GM20000 (cell line): ENCODE measurements at places on chromosomes 4 and X.

- DNase-seq: no peak
Observed at GRCh38 chrX:19750783-19751467, 136.5 kb downstream of the SH3KBP1 start.

DNA sequence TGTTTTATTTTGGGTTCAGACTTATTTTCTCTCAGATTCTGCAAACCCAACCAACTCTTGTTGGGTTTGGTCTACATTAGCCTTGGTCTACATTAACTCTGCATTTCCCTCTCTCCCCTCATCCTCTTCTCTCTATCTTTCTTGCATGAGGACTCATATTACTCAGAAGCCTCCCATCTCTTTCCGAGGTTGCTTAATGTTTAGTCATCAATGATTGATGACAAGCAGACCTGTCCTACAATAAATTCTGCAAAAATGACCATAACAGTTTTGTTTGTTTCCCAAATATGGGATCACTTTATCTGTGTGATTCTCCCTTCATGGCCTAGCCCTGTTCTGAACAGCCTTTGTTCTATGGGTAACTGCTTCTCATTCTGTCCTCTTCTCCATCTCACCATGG lies 75.2 kb downstream of the GABRB1 start:
- DNase-seq: no peak

DNA sequence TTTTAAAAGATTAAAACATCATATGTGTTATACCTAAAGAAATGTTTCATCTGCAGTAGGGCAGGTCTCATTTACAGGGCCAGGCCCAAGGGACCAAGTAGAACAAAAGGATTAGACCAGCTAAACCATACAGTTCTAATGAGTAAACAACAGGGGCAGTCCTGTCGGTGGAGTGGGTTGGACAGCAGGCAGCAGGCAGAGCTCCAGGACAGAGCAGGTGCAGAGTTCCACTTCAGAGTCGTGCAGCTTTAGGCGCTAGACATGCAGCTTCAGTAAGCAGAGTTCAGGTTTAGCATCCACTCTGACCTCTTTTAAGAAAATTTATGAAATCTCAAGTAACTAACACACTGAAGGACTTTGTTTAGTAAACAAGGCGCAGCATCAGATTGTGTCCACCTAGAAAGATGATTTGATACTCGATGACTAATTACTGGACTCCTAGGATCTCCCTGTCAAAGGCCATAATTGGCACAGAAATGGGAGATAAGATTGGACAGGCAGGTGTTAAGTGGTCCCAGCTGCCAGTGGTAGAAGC lies 487.7 kb upstream of the INTU start:
- DNase-seq: no peak

GRCh38 chr4:145934434-145935047 lies 4.1 kb downstream of the ZNF827 start:
- DNase-seq: no peak

- DNase-seq: no peak
Observed at GRCh38 chrX:69278031-69278687, 112.9 kb upstream of the PJA1 start.

- DNase-seq: no peak
Observed at GRCh38 chr4:104591510-104591911, 96.8 kb upstream of the CXXC4 start.

DNA sequence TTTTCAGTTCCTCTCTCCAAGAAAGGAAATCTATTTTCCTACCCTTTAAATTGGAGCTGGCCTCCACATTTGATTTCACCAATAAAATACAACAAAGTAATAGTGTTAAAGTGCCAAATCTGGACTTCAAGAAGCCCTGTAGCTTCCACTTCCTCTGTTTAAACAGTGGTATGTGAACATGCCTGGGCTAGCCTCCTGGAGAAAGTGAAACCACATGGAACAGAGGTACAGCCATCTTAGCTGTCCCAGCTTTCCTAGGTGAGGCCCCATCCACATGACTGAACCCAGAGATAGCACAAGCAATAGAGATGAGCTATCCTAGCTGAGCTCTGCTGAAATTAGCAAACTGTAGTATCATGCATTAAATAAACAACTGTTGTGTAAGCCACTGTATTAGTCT lies 131.8 kb upstream of the VCX start:
- no peak for DNase-seq

- no peak for DNase-seq
Observed at GRCh38 chr4:165874791-165875371, 1.8 kb downstream of the TLL1 start.

GRCh38 chr4:18945464-18945863 lies 923.9 kb upstream of the LCORL start:
- no peak for DNase-seq

- DNase-seq: no peak
Observed at GRCh38 chr4:114870987-114871386, 242.4 kb downstream of the NDST4 start.

GRCh38 chr4:634599-634985 lies 9.2 kb downstream of the PDE6B start:
- no peak for DNase-seq

GRCh38 chr4:186644311-186644638 lies 79.4 kb downstream of the FAT1 start:
- no peak for DNase-seq

GRCh38 chrX:40263014-40263560 lies 165.3 kb upstream of the BCOR start:
- no peak for DNase-seq

- no peak for DNase-seq
Observed at GRCh38 chr4:3868211-3869173, 102.3 kb downstream of the ADRA2C start.

DNA sequence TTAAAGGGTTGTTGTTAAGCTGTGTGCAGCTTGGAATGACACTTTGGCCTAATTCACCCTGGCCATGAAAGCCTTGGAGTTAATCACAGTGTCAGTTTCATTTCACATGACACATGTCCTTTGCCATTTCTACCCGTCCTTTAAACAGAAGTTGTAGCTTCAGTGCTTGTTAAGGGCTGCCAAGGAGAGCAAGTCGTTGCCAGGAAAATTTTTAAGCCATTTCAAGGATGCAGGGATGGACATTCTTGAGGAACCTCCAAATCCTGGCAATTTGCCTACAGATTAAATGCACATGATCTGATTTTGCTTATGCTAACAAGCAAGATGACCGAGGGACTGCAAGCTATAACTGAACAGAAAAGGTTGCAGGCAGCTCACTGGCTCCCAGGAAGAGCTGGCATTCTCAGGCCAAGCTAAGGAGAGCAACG lies 40.5 kb downstream of the SETD7 start:
- no peak for DNase-seq

DNA sequence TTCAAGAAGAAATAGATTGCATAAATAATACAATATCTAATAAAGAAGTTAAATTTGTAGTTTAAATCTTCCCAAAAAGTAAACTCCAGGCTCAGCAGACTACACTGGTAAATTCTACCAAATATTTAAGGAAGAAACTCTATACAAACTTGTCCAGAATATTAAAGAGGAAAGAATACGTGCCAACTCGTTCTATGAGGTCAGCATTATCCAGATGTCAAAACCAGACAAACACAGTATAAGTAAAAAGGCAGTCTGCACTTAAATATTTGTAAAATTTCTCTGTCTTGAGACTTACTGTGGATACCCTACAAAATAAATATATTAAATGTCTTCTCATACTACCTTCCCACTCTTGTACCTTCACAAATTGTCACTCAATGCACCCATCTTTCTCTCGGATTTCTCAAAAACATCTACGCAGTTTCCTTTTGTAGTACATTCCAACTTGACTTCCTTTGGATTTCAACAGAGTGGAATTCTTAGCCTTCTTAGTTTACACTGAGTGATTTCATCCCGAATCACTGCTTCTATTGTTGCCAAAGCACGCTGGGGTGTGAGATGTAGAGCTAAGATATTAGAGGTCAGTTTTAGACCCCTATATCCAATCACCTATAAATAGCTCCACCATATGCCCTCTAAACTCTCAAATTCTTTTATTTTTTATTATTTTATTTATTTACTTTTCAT lies 71.6 kb upstream of the MAB21L2 start:
- no peak for DNase-seq

DNA sequence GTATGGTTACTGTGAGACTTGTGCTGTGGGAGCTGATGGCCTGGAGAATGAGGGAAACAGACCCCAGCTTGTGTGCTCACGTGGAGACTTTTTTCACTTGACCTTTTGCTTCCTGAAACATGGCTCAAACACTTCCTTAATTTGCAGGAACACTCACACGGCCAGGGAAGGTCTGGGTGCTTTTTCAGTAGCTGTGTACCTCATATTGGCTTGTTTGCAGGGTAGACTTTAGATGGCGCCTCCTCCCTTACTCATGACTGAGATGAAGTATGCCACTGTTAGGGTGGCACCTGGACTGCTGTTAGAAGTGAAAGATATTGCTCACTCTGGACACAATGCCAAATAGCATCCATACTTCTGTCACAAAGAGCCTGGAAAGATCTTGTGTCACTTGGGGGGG lies 75.7 kb upstream of the WDR1 start:
- DNase-seq: no peak

GRCh38 chrX:149097786-149098185 lies 407.3 kb downstream of the IDS start:
- DNase-seq: no peak

- DNase-seq: no peak
Observed at GRCh38 chr4:141002323-141002805, 130.9 kb downstream of the RNF150 start.

DNA sequence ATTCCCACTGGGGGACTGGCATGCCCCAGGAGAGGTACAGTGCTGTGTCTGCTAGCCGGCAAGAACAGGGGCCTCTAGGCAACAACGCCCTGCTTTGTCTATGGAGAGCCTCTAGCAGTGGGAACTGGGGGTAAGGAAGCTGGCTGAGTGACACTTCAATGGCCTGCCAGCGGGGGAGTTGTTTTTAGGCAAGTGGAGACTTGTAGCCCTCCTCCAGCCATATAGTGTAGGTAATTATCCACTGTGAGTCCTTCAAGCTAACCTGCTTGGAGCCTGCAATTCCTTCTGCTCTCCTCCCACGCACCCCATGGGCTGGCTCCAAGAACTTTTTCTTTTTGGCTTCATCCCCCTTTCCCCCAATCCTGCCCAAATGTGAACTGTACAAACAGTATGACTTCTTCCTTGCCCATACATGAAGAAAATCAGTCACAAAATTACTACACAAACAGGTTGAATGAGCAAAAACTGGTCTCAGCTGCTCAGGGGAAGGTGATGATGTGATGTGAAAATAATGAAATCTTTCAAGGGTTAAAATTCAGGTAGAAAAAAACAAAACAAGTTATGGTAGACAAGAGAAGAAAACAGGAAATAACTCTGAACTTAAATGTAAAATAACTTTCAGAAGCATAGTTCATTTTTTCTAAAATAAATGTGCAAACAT lies 33.1 kb downstream of the LEF1 start:
- DNase-seq: no peak

DNA sequence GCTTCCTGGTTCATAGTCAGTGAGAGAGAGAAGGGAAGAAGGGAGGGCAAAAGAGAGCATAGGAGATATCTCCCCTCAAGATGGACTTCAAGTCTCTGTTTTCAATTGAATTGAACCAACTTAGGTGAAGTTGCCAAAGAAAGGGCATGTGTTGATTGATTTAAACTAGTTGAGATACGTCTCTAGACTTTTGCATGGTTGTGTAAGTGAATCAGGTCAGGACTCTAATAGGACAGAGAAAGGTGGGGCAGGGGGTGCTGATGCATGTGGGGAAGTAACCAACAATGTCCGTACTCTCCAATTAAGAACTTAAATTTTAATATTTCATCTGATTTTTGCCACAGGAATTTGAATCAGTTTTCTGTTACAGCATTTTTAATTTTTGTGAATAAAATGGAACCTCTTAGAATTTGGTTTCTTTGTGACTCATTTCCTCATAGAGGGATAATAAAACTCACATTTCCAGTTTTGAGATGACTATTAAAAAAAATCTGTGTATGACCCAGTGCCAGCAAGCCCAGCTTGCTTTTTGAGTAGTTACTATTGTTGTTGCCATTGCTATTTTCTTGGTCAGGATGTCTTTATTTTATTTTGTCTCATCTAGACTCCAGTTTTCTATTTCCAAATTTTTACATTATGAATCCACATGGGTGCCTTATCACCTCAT lies 37.3 kb downstream of the SLIT2 start:
- no peak for DNase-seq

- no peak for DNase-seq
Observed at GRCh38 chr4:73053076-73053475, 16.4 kb downstream of the COX18 start.

DNA sequence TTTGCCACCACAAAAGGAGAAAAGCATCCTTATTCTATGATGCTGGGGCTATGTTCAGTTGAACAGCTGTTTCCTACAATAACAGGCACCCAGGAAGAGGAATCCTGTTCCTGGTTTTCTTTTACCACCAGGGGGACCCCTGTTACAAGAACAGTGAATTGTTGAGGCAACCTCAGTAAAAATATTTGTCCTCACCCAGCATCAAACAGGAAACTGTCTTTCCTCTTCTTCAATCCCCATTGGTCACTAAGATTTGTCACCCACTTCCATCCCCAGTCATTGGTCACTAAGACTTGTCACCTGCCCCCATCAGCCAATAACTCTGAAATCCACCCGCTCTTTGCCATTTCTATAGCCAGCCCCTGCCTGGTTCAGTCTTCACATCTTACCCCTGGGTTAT lies 143.5 kb upstream of the GALNT7 start:
- peak; percentile 55 for DNase-seq

DNA sequence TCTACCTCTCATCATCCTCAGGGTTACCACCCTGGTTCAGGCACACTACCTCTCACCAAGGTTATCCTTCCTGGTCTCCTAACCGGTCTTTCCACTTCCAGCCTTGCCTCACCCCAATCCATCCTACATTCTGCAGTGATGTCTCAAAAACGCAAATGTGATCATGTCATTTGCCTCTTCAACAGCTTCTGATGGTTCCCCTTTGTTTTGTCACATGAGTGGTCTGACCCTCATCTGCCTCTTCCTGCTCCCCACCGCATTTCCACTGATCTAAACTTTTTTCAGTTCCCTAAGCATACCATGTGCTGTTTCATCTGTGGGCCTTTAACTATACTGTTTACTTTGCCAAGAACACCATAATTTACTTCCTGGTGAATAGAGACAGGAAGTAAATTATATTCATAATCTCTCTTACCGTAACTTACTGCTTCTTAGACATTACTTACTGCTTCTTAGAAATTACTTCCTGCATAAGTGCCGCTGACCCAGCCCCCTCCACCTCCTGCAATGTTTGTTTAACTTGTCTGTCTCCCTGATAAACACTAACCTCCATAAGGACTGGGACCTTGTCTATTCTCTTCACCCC lies 27.1 kb upstream of the NSUN7 start:
- DNase-seq: peak; percentile 39

GRCh38 chrX:124717537-124717936 lies 371.2 kb downstream of the SH2D1A start:
- no peak for DNase-seq

GRCh38 chr4:86536151-86536550 lies 58.0 kb upstream of the PTPN13 start:
- DNase-seq: no peak

DNA sequence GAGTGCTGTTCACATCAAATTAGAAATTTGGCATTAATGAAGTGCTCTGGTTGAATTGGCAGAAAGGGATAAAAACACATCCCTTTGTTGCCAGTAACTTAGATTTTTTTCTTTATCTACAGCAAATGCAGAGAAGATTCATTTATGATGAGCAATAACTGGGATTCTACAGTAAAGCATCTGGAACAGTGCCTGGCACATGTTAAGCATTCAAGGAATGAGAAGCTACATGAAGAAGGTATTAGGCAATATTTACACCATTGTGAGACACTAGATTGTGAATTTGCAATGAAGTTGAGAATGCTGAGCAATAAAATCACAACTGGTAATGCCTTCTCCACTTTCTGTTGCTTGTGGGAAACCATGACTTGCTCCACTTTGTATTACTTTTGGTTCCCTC lies 33.5 kb downstream of the PCDH19 start:
- no peak for DNase-seq

GRCh38 chrX:24590111-24590510 lies 57.0 kb downstream of the PCYT1B start:
- no peak for DNase-seq
